ENCODE measurements at places on chromosomes 7 and 10.

GRCh38 chr10:11776080-11776479 is 33.9 kb downstream of the ECHDC3 start:
- no peak for DNase-seq

GRCh38 chr10:30745953-30746352 is 116.4 kb upstream of the LYZL2 start:
- no peak for DNase-seq

- no peak for DNase-seq
These were observed 348.5 kb downstream of the GRID1 start for GRCh38 chr10:86017841-86018734.

DNA sequence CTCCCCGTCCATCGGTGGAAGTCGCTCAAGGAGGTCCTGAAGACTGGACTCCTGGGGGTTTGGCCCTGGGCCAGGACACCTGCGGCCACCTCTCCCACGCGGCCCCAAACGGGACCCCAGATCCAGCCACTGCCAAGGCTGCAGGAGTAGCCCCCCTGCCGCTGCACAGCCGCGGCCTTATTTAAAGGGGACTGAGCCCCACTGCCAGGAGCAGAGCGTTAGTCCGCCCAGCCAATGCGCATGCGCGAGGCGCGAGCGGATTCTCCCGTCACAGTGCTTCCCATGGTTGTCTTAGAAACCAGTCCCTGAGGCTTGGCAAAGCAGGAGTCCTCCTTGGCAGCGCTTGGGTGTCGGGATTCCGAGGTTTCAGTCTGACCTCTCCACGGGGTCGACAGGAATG is 320.0 kb downstream of the ZNF716 start:
- no peak for DNase-seq

- no peak for DNase-seq
These were observed 381.8 kb upstream of the SORCS1 start for GRCh38 chr10:107546284-107546683.

DNA sequence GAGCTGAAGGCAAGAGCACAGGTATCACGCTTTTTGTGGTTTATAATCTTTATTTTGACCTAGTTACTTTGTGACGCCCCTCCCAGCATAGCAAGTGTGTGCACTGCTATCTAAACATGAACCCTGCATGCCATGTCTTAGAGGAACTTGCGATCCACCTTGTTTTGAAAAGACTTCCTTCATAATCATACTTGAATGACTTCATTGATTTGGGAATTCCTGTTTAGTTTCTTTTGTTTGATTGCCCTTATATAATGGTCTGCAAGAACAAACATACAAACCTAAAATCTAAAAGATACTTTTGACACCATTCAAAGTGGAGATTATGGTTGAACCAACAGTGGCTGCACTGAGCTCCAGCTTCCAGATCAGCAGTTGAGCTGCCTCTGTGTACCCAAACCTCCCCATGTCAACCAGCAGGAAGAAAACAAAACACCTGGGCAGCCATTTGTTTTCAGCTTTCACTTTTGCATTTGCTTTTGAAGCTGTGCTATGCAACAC is 132.6 kb downstream of the CELF2 start:
- no peak for DNase-seq

DNA sequence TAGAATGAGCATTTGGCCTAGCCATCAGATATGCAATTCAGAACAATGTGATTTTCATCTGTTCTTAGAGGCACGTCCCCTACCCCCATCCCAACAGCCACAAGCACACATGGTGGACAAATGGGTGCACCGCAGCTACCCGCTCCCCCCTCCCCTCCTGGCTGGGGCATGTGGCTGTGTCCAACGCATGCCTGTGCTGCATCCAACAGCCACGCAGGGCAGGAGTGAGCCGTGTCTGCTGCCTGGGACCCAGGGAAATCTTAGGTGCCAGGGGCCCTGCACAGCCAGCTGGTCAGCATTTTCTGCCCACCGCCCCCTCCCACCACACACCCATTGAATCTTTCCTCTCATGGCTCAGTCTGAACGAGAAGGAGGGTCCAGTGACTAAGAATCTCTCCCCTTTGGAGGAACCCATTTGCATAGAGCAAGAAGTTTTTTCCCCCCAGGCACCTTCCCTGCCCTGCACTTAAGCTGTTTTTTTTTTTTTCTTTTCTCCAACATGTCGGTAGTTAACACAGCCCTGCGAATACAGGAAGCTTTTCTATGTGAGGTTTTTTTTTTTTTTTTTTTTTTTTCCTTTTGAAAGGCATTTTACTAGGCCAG is 138.9 kb downstream of the WDR11 start:
- no peak for DNase-seq

GRCh38 chr7:114922652-114923402 is 933 bp downstream of the MDFIC start:
- DNase-seq, result peak; percentile 60

GRCh38 chr7:140358412-140359051 is 39.8 kb downstream of the SLC37A3 start:
- no peak for DNase-seq

DNA sequence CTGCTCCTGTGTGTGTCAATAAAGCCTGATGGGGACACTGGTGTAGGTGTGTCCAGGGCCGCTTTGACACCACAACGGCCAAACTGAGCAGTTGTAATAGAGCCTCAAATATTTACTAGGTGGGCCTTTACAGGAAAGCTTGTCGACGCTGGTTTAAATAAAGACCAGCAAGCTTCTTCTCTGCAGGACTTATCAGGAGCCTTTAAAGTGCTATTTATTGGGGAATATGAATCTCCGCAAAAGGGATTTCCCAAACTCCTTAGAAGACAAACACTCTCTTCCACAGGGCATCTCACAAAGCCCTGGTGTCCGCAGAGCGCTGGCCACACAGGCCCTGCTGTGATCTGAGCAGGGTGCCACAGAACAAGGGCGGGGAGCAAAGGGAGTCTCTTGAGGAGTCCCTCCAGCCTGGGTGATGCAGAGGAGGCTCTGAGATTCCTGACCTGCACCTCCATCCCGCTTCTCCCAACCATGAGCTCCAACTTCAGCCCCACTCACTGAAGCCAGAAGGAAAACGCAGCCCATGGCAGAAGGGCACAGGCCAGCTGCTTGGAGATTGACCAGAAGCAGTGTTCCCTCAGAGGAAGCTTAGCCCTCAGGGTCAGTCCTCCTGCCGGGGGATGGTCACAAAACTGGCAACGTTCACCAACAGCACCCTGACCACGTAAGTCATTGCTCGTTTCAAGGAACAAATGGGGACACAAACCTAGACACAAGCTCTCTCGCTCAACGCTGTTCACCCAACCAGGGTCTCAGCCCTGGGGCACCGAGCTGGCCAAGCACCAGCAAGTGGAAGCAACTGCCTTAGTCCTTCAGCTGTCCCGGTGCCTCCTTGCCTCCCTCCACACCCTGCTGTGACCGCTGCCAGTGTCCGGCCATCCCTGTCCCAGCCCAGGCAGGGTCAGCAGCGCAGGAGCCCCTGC is 129.5 kb downstream of the OAT start:
- DNase-seq, result no peak

DNA sequence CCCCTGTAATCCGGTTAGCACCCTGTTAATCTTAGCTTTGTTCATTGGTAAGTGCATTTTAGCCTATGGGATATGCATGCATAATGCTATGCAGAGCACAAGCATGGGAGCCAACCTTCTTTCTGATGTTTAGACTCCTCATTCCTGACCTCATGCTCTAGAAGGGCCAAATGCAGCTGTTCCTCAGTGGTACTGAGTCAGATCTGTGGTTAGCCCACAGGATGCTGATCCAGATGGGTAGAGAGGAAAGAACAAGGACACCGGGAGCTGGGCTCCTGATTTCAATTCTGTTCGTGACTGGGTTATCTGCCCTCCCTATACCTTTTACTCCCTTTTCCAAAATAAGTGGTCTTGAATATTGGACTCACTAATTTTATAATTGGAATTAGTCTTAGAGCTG is 31.7 kb upstream of the C10orf90 start:
- no peak for DNase-seq

DNA sequence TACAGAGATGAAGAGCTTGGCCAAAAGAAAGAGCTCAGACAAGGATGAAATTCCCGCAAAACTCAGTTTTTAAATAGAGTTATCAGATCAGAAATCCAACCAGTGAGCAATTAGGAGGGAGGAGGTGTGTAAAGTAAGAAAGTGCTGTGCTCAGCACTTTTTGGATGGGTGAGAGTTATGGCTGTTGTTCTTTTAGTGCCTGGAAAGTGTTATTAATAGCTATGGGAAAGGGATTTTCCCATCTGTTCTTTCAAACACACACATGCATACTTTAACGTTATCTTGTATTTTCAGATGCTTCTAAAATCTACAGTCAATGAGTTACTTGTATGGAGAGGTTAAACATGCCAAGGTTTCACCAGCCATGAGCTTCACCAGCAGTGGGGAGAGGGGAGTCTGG is 107.3 kb upstream of the TMEM72 start:
- DNase-seq, result no peak

GRCh38 chr7:123208793-123209192 is 9.0 kb upstream of the SLC13A1 start:
- DNase-seq, result peak; percentile 27

DNA sequence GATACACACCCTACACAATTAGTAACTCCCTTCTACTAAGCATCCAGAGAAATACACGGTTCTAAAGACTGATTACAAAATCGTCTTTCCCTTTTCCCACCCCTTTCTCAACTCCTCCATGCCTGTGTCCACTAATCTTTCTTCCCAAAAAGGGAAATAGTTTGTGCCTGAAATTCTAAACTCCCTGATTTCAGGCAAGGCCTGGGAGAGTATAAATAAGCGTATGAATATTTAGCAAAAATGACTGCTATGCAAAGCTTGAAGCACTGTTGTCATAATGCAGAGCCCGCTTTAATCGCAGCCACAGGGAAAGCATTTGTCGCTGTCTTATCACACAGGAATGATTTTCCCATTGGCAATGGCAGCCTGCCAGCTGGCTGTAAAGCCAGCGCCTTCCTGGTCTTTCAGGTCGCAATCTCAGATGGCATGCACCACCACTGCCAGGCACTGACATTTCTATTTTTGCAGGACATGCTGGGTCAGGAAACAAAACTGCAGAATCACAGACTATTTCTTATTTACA is 142.9 kb upstream of the PCGF5 start:
- no peak for DNase-seq

DNA sequence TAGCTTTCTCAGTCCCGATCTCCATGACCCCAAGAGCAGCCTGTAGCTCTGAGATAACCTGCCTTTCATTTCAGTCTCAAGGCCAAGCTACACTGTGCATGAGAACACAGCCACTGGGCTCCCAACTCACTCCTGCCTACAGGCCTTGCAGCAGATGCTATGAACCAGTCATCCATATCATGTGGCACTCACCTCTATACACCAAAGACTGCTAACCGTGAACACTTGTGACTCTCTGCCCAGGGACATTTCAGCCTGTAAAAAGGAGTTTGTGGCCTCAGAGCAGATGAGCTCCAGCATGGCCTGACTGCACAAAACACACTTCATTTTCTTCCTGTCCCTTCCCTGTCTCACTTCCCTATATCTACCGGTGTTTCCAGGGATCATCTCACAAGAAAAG is 56.9 kb upstream of the NPY start:
- no peak for DNase-seq

- no peak for DNase-seq
These were observed 767.0 kb downstream of the LRMDA start for GRCh38 chr10:76198287-76199035.

GRCh38 chr10:77081481-77081891 is 556.1 kb downstream of the KCNMA1 start:
- no peak for DNase-seq

DNA sequence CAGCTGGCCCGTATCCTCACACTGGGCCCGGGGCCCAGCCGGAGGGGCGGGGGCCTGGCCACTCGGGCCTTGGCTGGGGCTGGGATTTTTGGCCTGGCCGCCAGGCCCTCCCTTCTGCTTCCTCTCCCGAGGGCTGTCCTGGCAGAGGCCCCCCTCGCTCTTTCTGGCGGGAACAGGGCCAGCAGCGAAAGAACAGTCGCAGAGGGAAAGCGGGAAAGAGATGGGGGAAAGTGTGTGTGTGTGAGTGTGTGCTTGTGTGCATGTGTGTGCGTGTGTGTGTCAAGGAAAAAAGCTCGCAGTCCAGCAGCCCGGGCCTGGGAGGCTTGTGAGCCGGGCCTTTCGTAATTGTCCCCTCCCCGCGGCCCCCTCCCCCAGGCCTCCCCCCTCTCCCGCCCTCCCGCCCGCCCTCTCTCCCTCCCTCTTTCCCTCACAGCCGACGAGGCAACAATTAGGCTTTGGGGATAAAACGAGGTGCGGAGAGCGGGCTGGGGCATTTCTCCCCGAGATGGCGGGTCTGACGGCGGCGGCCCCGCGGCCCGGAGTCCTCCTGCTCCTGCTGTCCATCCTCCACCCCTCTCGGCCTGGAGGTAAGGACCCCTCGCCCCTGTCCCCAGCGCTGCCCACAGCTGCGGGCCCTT is at the start of gene ELN:
ELN (plus strand) TSS at position 491 of the 638 bp plus-strand sequence; CDS start at position 506, 15 bp downstream.
- DNase-seq, result no peak

GRCh38 chr7:130998993-130999602 is 265.1 kb upstream of the KLF14 start:
- DNase-seq, result no peak

- no peak for DNase-seq
These were observed 81.7 kb downstream of the CSTF2T start for GRCh38 chr10:51617576-51618235.

Data from D341Med (cell line).